ENCODE measurements at places on chromosomes 11 and 22.

DNA sequence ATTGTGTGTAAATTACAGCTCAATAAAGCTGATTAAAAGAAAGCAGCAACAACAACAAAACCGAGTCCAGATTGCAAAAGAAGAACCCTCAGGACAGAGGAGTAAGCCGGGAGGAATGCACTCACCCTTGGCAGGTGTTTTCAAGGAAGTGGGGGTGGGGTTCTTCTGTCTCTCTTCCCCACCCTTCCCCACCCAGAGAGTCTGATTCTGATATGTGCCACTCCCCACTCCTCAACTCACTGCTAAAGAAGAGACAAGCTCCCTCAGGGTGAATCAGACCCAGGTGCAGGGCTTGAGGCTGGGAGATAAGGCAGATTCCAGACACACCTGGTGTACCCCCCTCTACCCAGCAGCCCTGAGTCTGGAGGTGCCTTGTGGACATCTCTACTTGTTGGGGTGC is 38.4 kb upstream of the PHF21A start:
- DNase-seq, result no peak

GRCh38 chr11:104918113-104918824 is 20.0 kb upstream of the CASP12 start:
- no peak for DNase-seq

- DNase-seq, result no peak
Observed at GRCh38 chr11:35011389-35011788, 95.0 kb downstream of the PDHX start.

GRCh38 chr22:44288913-44289312 is 23.8 kb downstream of the SHISAL1 start:
- DNase-seq, result no peak

DNA sequence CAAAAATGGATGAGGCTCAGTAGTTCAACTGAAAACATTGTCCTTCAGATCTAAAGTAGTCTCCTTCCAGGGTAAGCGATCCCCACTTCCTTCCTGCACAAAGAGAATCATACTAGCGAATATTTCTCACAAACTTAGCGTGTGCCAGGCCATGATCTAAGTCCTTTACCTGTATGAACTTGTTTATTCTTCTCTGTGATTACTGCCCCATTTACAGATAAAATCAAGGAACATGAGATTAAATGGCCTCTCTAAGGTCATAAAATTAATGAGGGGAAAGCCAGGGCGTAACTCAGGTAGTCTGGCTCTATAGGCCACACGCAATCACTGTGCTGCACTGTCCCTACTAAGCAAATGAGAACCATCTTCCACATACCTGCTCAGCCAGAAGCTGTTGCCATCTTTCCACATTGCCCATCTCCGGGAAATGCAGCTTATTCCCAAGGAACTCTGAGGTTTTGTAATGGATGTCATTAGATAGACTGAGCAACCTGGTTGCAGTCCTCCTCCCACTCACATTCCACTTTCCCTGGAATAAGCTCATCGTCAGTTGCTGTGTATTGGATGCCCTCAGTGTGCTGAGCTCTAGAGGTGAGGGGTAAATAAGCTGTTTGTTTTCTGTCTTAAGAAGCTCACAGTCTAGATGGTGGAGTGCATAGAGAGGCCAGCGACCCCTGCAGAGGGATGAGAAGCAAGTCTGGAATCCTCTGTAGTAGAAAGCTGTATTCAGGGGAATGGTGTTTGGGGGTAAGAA is 146.3 kb downstream of the SNX19 start:
- DNase-seq, result no peak

DNA sequence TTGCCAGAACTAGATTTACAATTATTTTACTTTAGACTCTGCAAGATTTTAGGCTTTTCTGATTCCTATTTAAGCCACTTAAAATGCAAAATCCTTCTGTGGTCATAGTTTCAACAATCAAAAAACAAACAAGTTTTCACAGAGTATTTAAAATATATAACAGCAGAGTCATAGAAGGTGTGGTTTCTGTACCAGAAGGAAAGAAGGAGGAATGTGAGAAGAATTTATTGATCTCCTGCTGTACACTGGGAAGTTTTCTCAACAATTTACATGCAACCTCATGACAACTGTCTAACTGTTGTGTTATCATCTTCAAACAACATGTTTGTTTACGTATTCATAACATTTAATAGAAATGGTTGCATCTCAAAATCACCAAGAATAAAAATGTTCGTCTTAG is 102.3 kb upstream of the CEP126 start:
- no peak for DNase-seq

GRCh38 chr22:29199702-29200400 is 5.8 kb upstream of the EMID1 start:
- no peak for DNase-seq

DNA sequence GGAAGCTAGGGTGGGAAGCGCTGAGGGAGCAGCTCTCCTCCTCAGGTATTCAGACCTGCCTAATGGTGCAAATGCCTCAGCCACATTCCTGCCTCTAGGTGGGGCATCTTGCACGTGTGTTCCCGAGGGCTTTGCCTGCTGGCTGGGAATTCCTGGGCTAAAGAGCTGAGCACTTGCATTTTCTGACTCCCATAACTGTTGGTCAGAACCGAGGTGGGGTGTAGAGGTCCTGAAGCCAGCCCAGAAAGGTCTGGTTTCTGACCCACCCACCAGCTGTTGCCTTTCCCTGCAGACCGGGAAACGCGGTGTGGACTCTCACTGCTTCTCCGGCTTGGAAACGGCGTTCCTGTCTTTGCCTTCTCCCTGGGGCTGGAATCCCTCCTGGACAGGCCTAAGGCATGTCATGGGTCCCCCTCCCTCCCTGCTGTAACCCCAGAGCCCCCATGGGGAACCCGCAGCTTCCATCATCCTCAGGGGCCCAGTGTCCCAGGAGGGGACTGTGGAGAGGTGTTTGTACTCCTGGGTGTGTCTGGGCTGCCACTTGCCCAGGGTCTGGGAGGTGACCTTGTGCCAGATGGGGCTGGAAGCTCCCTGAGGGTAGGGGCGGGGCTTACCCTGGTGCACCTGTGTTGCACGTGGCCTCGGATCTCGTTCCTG is 24.0 kb upstream of the SMIM38 start:
- DNase-seq, result no peak

DNA sequence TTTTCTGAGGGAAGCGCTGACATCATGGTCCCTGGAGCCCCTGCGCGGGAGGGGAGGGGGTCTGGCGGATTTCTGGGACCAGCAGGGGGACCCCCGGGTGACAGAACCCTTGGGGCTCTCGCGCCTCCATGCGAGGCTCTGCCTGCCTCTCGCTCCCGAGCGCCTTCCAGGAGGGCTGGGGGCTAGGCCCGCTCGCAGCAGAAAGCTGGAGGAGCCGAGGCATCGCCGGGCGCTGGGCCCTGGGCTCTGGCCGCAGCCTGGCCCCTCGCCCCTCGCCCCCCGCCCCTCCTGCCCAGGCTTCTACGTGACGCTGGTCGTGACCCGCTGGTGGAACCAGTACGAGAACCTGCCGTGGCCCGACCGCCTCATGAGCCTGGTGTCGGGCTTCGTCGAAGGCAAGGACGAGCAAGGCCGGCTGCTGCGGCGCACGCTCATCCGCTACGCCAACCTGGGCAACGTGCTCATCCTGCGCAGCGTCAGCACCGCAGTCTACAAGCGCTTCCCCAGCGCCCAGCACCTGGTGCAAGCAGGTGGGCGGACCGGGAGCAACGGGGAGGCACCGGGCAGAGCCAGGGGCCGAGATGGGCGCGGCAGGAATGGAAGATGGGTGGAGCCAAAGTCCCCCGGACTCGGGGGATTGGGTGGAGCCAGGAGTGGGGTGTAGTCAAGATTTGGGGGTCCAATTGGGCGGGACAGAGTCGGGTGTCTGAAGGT is 5.4 kb downstream of the BEST1 start:
- peak; percentile 39 for DNase-seq

DNA sequence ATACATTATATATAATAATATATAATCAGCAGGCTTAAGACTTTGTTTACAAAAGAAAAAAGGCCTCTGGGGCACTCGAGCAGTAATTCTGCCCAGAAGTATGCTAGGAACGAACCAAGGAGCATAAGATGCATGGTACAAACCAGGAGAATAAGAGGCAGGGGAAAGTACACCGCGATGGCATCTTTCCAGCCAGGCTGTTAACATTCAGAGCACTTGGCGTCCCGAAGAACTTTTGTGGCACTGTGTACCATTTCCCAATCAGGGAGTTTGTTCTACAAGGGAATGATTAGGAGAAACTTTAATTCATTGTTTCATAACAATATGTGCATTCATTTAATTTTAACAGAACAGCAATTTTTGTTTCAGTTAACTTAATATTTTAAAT is 125.1 kb downstream of the WT1 start:
- no peak for DNase-seq

GRCh38 chr11:17816232-17816931 is 81.8 kb downstream of the KCNC1 start:
- DNase-seq, result no peak

DNA sequence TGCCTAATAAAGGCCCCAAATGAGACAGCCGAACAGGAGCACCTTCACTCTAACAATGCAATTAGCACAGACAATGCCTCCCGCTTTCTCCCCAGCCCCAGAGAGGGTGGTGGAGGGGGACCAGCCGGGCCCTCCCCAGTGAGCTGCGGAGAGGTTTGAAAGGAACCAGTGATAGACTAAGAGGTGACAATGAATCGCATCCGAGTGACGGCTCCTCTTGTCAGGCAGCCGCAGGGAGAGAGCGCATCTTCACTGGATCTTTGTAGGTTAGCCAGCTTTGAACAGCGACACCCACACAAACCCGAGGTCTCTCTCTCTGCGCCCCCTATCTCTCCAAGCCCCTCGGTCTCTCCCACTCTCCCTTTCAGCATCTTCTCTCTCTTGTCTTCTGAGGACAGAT is 28.0 kb downstream of the FLRT1 start:
- no peak for DNase-seq

DNA sequence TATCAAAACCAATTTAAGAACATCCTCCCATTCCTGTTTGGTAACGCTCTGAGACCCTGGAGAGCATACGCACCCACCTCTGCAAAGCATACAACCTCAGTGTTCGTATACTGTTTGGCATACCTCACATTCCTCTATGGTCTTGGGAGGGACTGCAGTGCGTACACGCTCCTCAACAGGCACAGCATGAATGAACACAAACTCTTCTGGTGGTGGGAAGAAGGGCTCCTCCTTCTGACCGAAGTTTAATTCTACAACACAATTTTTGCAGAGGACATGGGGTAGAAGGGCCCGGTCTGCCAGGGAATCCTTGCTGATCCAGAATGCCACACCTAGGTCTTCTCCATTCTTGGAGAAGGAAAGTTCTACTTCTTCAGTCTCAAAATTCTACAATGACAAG is 5.3 kb downstream of the HNRNPUL2 start:
- DNase-seq, result no peak

GRCh38 chr11:2551131-2551530 is 106.3 kb downstream of the KCNQ1 start:
- DNase-seq, result no peak

GRCh38 chr11:97516688-97517087 is 1126.9 kb downstream of the JRKL start:
- DNase-seq, result no peak

- DNase-seq, result no peak
Observed at GRCh38 chr11:127071606-127072005, 71.0 kb upstream of the KIRREL3 start.

DNA sequence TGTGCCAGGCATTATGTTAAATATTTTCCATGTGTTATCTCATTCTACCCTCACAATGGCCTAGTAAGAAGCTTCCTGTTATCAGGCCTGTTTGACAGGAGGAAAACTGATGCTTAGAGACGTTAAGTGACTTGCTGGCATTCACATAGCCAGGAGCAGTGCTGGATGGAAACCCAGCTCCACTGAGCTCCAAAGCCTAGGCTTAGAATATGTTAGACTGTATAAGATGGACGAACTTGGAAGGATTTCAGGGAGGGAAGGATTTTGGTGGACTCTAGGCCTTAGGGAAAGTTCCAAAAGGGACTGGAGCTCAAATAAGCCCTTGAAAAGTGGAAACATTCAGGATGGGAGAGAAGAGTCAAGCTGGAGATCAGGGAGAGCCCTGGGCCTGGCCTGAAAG is 2.1 kb downstream of the CD44 start:
- no peak for DNase-seq

- DNase-seq, result no peak
Observed at GRCh38 chr11:110089617-110090282, 3.4 kb upstream of the ZC3H12C start.

- DNase-seq, result no peak
Observed at GRCh38 chr11:19817870-19818269, 105.2 kb downstream of the NAV2 start.

- DNase-seq, result no peak
Observed at GRCh38 chr22:43434275-43434927, 22.6 kb downstream of the MPPED1 start.

GRCh38 chr11:69878927-69879728 is 59.9 kb upstream of the FGF3 start:
- no peak for DNase-seq
